ENCODE measurements at places on chromosomes 1 and 21.

GRCh38 chr1:152983743-152984142 lies at the start of gene SPRR1A:
TSS of gene SPRR1A (plus strand) at chr1:152984081. CDS start at chr1:152985231, 1,150 bp downstream.
- no peak for DNase-seq

DNA sequence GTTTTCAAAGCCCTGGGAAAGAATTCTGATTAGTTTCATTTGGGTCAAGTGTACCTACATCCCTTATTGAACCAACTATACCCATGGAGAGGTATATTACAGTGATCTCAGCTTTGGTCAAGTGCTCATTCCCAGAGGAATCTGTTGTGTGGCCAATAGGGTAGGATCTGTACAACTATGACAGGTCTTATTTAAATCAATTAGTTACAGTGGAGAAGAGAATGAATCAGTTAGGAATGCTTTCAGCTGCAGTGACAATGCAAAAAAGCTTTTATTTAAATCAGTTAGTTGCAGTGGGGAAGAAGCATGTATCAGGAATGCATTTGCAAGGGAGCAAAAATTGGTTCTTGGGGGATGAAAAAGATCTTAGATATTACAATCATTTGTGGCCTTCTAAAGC lies 119.0 kb downstream of the FGGY start:
- DNase-seq: no peak

DNA sequence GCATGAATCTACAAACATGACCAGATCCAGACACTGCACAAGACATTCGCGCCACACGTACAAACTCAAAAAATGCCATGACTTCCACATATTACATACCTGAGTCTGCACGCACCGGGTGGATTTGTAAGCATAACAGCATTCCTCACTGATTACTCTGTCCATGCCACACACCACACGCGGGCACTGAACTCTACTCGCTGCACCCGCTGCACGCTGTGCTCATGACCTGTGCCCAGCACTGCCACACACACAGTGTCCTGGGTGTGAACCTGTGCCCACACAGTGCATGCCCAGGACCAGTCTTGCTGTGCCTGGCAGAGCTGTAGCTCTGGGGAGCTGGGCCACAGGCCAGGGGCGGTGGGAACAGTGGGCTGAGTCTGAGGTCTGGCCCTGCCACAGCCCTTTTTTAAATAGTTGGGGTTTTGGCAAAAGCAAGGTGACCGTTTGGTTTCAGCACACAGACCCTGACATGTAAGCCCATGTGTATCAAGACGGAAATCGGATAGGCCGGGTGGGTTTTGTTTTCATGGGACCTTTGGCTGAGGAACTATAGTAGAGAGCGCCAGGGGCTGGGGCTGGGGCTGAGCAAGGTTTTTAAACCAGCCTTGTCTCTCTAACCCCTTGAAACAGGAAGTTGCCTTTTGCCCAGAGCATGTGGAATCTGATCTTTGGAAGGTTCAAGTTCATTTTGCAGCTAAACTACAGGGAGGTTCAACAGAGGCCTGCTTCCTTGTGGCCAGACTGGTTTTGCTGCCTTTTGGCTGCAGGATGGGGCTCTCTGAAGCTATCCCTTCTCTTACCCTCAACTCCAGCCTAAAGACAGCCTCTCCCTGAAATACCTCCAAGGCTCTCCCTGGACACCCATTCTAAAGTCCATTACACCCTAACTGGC lies 12.3 kb upstream of the GOLT1A start:
- DNase-seq: peak; percentile 94

DNA sequence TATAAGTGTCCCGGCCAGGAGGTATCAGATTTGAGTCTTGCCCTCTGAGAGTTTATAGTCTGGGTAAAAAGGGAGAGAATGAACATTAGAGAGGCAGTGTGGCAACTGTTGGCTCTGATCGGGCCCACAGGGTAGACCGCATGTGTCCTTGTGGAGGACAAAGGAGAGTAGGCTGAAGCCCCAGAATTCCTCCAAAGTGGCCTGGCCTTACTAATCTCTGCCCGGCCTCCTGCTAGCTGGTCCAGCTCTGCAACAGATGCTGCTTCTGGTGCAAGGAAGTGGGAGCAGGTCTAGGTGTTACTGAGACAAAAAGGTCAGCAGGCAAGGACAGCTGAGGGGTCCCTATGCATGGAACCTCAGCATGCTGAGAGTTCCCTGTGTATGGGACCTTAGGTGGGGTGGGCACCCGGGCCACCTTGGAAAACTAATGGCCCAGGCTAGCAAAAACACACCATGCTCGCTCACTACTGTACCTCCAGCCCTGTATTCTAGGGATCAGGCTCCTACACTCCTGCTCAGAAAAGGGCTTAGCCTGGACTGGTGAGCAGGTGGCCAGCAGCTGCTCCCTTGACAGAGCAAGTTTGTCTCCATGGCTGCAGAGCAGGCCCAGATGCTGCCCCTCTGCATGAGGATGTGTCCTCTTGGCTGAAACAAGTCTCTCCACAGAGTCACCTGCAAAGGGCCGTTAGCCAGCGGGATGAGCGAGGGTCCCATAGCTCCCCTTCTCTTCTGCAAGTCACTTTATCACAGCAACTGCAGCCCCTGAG lies 30.3 kb upstream of the RGS16 start:
- no peak for DNase-seq

DNA sequence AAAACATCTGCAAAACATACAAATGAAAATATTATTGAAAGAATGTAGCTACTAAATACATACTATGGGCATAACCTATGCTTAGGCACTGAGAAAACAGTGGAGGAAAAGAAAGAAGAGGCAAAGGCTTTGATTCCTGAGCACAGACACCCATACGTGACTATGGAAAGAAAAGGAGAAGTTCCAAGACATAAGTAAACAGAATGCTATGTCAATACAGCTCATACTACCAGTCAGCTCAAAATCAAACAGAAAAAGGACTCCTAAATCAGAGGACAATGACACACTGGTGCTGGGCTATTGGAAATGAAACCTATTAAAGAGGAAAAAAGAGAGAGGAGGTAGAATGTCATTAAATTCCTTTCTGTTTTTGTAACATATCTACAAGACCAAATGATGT lies 225.4 kb downstream of the SMYD3 start:
- DNase-seq: no peak

DNA sequence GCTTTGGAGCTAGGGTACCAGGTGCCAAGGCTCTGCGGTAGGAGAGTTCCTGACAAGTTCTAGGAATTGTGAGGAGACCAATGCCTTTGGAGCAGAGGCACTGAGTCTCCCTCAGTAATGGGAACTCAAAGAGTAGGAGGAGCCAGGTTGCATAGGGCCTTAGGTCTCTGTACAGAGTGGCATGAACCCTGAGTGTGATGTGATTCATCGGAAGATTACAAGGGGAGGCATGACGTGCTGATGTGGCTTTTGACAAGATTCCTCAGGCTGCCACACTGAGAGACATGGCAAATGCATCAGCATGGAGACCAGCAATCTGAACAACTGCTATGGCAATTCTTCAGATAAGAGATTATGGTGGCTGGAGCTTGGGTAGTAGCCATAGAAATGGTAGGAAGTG lies 94.6 kb upstream of the SLC44A3 start:
- no peak for DNase-seq

- no peak for DNase-seq
These were observed 88.2 kb upstream of the GNG4 start for GRCh38 chr1:235737751-235738150.

- no peak for DNase-seq
These were observed 14.3 kb upstream of the COX20 start for GRCh38 chr1:244821134-244821533.

GRCh38 chr1:26851106-26851684 lies 11.8 kb upstream of the SFN start:
- no peak for DNase-seq

DNA sequence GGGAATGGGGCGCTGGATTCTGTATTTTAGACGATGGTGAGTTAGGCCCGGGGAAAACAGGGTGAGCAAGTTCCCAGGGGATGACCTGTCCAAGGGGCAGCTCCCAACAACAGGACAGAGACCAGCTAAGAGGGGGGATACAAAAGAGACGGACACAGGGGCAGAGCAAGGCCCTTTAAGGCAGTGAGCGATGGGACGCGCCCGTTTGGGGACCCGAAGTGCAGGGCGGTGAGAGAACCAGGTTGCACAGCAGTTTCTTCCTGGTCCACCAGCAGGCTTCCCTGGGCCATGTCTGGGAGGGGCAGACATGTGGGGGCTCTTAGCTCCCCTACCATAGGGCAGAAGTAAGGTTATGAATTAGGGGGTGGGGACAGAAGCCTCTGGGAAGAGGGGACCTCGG lies 22.0 kb downstream of the INAVA start:
- no peak for DNase-seq

- no peak for DNase-seq
These were observed 127.4 kb upstream of the DEPDC1 start for GRCh38 chr1:68624233-68624632.

- no peak for DNase-seq
These were observed 213.0 kb downstream of the CRB1 start for GRCh38 chr1:197481101-197481500.

- DNase-seq: no peak
These were observed 15.0 kb downstream of the C1orf52 start for GRCh38 chr1:85244271-85245061.

- no peak for DNase-seq
These were observed 174.9 kb downstream of the DHRS3 start for GRCh38 chr1:12443151-12443550.

DNA sequence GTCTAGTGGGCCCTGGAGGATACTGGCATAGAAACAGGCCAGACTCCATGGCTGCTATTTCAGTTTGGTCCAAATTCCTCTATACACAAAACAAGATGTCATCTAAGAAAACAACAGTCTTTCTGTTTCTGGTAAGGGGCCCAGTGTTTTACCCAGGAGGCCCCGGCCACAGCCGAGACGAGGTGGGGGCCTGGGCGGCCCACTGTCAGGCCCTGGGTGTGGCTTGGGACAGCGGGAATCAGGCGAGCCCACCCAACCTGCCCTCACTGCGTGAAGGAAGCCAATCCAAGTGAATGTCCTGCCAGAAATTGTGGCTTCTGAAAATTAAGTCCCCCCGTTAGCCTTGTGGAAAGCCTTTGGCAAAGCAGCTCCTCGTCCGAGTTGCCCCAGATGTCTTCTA lies 31.2 kb upstream of the GPR153 start:
- DNase-seq: no peak

DNA sequence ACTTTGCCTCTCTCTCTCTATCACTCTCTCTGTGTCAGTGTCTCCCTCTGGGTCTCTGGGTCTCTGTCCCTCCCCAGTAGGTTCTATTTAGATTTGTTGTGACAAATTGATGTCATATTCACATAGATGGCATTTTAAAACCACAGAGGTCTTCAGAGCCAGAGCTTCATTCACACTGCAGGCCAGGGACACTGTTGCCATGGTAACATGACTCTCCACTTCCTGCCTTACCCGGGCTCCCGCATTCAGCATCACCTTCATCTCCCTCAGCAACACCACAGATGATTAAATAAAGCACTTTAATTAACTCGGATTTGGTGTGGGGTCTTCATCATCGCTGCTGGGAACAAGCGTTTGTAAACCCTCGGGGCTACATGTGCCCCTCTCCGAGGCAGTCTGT lies 132.6 kb downstream of the ETS2 start:
- DNase-seq: no peak

GRCh38 chr1:221708076-221708571 lies 33.8 kb downstream of the DUSP10 start:
- no peak for DNase-seq

DNA sequence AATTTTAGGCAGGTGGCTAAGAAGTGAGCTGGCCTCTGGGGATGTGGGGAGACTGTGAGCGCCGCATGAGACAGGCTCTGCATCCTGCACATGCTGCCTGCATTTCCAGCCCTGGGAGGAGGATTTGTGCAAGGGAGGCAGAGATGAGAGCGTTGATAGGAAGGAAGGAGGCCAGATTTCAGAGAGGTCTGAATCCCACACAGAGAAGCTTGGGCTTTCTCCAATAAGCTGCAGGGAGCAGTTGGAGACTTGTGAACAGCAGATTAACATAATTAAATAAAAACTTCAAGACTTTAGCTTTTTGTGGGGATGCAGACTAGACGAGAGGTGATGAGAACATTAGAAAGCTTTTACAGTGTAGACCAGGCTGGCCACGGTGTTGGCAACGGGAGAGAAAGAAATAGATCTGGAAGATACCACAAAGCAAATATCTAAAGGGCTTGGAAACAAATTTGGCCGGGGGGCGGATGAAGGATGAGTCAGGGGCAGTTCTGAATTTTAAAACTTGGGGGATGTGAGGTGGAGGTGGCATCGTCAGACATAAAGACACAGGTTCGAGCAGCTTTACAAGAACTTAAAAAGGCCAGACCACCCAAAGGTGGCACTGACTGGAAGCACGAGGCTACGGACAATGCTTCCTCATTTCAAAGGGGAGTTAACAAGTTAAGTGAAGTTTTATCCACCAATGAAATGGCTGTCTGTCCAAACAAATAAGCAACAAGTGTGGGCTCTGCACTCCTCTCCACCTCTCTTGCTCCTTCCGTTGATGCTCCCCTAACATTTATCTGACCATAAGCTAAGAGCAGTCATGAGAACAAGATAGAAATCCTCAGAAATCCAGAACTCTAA lies 57.0 kb downstream of the HIVEP3 start:
- no peak for DNase-seq

DNA sequence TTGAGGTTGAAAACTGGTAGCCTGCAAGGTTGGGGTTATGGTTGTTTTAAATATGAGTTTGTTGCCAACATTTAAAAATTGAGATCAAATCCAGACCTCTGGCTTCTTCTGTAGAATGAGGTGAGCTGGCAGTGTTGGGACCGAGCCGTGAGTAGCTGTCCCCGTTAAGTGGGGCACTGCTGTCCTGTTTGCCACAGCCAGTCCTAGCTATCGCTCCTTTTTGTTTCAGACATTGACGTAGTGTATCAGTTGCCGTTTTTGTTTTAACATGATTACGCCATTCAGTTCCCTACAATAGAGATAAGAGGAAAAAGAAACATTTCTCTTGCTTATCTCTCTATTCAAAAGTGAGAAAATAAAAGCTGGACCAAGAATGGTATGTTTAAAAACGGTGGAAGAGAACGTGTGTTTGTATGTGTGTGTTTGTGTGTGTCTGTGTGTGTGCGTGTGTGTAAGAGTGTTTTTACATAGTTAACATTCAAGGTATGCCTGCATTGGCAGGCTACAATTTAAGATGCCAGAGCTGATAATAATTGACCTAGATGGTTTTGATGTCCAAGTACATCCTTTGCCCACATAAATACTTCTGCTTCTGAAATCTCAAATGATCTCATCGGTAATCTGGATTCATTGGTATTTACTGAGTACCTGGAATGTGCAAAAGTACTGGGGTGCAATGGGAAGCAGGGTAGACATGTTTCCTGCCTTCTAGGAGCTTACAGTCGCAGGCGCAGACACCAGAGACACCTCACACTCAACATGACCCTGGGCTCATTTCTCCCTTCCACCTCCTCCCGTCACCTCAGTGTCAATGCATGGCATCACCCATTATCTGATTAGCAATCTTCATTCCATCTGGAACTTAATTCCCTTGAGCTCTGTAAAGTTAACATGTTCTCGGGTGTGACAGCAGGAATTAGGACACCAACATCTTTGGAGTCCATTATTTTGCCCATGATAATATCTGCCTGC lies 65.8 kb downstream of the HUNK start:
- no peak for DNase-seq

DNA sequence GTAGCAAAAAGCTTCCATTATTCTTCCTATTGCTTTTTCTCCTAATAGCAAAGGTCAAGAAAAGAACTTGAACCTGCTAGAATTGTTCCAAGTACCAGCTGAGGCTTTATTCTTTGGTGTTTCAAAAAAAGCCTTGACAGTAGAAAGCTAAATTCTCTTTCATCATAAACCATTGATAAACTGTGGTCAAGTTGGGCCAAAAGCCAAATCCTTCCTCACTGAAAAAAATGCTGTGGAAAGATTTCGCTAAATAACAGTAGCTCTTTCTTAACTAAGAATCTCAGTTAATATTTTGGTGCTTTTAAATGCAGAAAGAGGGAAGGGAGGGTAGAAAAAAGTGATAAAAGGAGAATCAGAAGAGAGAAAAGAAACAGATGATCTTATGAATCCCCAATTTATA lies 14.0 kb upstream of the JAM2 start:
- DNase-seq: no peak

- no peak for DNase-seq
These were observed 22.6 kb upstream of the RNF187 start for GRCh38 chr1:228464487-228464983.
